HEK293T (cell line): ENCODE measurements at places on chromosomes 7 and 10.

DNA sequence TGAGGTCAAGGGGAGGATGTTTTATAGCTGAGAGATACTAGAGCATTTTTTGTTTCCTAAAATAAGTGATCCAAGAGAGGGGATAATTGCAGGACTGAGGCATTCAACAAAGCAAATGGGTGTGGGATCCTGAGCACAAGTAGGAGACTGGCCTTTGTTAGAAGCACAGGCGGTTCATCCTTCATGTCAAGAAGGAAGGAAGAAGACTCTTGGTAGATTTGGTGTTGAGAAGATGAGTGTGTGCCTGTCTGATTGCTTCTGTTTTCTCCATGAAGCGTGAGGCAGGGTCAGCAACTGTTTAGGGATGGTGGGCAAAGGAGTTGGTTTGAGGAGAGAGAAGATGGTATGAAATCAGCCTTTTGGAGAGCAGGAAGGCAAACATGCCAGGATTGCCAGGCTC is 27.6 kb downstream of the STRIP2 start:
- DNase-seq = no peak

DNA sequence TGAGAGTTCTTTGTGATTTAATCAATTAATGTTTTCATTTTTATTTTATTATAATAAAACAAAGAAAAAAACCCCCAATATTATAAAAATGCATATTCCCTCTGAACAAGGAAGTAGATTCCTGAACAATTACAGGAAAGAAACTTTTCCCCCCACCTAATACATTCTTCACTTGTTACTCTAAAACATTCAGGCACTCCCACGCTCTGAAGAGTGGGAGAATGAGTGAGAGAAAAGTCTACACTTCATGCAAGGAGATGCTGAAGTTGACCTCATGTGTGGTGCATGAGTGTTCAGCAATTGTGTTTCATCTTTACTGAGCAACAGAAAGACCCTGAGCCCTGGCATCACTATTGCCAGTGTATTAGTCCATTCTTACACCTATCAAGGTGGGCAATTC is 244.2 kb upstream of the IGFBP3 start:
- DNase-seq = no peak

DNA sequence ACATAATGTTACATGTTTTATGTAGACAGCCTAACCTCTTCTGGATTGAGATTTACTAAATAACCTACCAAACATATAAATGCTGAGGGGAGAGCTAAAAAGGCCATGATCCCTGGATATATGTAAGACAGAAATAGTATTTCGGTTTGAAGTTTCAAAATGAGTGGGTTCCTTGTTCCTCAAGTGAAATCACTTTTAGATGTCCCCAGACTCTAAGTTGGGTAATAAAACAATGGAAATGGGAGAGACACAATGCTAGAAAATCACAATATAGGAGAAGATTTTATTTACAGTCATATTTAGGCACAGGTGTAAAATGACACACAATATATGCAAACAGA is 56.5 kb downstream of the SHTN1 start:
- no peak for DNase-seq

GRCh38 chr7:128271471-128271941 is 30.4 kb downstream of the LEP start:
- no peak for DNase-seq

- no peak for DNase-seq
Observed at GRCh38 chr10:122186816-122187810, 84.0 kb upstream of the BTBD16 start.

- peak; percentile 64 for DNase-seq
Observed at GRCh38 chr10:110646417-110647135, 2.4 kb downstream of the RBM20 start.

GRCh38 chr7:20050241-20050966 is 166.8 kb downstream of the MACC1 start:
- DNase-seq = no peak

- DNase-seq = no peak
Observed at GRCh38 chr7:28626221-28626620, 213.9 kb downstream of the CREB5 start.

DNA sequence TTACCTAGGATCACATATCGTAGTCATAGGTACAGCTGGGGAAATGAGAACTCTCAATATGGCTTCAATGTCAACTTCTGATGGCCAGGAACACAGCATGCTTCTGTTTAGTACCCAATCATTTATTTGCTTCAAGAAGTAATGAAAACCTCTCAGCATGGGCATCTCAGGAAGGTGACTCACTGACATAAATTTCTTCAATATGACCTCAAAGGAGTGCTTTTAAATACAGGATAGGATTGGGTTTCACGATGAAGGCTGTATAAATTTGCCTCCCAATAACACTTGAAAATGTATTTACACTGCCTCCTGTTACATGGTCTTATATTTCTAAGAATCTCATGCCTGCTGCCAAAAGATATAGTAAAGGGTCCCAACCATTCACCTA is 15.1 kb downstream of the ITGA8 start:
- peak; percentile 30 for DNase-seq

DNA sequence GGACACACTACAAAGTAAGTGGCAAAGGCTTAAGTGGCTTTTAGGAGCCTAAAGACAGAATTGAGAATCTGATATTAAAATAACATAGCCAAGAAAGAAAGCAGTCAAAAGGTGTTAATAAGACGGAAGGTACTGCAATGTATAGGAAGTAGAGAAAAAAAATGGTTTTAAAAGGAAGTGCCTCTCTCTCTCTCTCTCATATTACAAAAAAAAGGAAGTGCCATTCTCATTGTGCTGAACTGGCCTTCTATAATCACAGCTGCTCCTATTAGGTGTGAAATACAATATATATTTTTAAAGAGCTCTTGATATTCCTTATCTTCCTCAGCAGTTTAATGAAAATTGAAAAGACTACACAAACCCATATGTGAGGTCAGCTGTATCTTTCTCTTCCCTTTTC is 199.4 kb upstream of the NPVF start:
- DNase-seq = no peak

DNA sequence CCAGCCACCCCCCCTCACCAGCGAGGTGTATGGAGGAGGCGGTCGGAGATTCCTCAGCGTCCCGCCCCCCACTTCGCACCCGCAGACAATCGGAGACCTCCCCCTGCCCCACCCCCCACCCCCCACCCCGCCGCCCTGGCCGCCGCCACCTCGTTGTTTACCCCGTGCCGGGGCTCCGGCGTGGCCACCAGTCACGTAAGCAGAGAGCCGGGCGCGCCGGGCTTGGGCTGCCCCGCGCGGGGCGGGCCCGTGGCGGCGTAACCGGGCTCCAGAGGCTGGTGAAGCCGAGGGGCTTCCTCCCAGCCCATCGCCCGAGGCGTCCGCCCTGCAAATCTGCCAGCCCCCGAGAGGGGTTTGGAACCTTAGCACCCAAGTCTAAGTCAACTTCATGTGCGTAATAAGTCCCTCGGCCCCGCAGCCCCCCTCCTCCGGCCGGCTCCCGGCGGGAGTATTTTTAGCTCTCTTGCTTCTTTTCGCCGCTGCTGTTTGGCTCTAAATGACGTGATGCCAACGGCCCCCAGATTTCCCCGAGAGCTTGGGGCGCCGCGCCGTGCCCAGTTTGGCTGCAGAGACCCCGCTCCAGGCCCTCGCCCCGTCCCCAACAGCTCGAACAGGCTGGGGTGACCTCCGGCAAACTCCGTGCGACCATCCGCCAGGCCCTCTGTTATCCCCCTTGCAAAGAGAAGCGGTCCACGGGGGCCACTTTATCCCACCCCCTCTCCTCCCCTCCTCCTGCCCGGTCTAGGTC is 2.7 kb downstream of the MXI1 start:
- peak; percentile 43 for DNase-seq

- no peak for DNase-seq
Observed at GRCh38 chr7:88212918-88213317, 6.9 kb downstream of the SRI start.

- no peak for DNase-seq
Observed at GRCh38 chr7:135420786-135421185, 89.1 kb downstream of the CNOT4 start.

- no peak for DNase-seq
Observed at GRCh38 chr7:71112436-71112835, 19.5 kb upstream of the GALNT17 start.

DNA sequence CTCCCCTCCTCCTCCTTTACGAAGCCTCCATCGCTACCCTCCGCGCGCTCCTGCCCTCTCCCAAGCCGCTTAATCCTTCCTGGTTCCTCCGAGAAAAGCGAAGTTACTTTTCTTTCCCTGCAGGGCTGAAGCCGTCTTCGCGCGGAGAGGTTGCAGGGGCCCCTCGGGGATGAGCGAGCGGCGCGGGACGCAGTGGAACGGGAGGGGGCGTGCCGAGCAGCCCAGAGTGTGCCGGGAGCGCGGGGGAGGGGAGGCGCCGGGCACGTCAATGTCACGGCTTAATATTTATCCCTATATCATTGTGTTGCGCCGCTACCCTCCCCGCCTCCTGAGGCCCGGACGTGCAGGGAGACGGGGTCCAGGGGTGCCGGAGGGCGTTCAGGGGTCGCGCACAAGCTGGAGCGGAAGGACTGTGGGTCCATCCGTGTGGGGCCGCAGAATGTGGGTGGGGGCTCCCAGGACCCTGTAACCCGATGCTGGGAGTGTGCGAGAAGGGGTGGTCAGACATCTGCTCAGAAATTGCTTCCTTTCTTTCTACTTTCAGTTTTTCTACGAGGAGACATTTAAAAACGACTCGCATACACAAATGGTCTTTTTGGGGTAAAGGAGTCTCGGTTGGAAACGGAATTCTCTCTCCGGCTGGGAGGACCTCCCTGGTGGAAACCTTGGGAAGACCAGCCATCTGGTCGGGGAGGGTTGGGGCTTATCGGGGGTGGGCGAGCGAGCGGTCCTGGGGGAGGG is 2.4 kb downstream of the CDK6 start:
- peak; percentile 53 for DNase-seq

GRCh38 chr7:18234519-18234918 is 206.9 kb upstream of the PRPS1L1 start:
- DNase-seq = no peak

- no peak for DNase-seq
Observed at GRCh38 chr10:35728341-35728740, 86.2 kb upstream of the FZD8 start.

DNA sequence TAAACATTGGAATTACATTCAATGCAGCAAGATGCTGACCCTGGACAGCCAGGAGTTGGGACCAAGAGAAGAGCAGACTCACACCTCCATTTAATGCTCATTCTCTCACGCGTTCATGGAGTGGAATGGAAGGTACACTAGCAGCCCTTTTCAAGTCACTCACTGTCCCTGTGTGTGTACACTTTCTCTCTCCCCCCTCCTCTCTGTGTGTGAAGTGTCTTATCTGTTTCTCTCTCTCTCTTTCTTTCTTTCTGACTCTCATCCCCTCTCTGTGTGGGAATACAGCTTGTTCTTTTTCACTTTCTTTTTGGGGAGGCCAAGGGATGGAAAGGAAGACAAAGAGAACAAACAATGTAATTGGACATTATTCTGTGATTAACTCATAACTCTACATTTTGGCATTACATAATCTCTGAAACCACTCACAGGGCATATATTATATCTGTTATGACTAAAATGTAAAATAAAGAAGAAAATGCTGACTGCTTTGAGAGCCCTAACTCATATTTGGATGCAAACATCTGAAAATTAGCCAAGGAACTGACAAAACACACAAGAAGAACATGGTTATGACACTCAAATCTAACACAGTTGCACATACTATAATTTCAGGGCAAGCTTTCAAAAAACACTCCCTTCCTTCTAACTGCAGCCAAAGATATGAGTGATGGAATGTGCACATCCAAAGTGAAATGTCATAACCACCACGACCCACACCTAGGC is 188.8 kb downstream of the PARD3 start:
- no peak for DNase-seq

GRCh38 chr7:35648367-35648766 is 46.6 kb downstream of the HERPUD2 start:
- DNase-seq = no peak

- no peak for DNase-seq
Observed at GRCh38 chr10:86223256-86223655, 143.3 kb downstream of the GRID1 start.

- DNase-seq = no peak
Observed at GRCh38 chr7:32502728-32503127, 7.4 kb downstream of the AVL9 start.

DNA sequence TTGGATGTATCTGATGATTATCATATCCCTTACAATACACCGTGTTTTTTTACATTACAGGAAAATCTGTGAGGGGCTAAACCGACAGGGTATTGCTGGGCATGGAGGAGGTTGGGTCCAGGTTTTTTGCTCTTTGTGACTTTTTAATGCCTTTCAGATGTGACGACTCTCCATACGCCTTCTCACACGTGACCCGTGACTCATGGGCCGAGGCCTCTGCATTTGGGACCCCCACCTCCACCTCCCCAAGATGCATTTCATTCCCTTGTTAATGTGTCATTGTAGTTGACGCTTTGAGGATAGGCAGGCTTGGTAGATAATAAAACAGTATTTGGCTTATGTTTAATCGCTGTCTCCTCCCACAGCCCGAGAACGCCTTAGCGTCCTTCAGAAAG is 95.3 kb downstream of the CUX1 start:
- DNase-seq = no peak

DNA sequence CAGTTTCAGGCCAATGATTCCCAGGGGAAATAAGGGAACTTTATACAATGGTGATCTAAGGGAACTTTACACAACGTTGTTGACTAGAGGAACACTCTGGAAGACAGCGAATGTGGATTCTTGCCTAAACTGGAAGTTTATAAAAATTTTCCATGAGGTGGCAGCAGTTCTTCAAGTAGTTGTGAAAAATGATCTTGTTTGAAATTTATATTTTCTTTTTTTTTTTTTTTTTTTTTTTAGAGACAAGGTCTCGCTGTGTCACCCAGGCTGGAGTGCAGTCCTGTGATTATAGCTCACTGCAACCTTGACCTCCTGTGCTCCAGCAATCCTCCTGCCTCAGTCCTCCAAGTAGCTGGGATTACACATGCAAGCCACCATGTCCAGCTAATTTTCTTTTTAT is 32.1 kb upstream of the GTF2I start:
- DNase-seq = no peak

DNA sequence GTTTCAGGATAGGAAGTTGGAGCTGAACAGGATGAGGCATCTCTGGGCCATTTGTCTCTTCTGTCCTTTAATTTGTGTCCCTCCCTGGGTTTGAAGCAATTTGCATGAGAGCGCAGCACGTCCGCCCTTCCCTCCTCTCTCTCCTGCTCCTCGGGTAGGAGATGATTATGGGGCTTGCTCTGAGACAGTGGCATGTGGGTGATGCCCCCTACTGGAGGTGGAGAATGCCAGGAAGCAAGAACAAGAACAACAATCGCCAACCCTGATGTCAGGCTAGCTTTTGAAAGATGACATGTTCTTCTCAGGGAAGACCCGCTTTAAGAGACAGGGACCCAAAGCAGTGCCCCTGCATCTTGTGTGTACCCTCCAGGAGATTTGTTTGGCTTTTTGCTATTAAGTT is 63.9 kb upstream of the LOXL4 start:
- peak; percentile 49 for DNase-seq

DNA sequence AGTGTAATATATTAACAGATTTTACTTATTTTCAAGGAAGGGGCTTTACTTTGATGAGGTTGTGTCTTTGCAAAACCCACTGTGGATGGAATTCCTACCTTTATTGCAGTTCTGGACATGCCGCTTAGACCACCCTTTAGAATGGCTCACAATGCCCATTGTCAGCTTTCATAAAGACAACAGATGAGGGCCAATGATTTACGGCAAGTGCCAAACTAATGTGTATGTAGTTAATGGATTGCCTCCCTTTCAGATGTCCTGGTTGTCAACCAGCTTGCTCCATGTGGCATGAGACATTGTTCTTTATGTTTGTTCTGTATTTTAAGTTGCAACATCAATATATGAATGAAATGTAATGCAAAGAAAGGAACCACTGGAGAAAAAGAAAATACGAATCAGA is 35.0 kb upstream of the ELMO1 start:
- DNase-seq = no peak
